ENCODE measurements at places on chromosomes 7 and 10.

GRCh38 chr7:21966271-21966670 lies 20.6 kb upstream of the CDCA7L start:
- DNase-seq: no peak

GRCh38 chr7:135716677-135717238 lies 11.2 kb downstream of the SLC13A4 start:
- peak; percentile 89 for DNase-seq

DNA sequence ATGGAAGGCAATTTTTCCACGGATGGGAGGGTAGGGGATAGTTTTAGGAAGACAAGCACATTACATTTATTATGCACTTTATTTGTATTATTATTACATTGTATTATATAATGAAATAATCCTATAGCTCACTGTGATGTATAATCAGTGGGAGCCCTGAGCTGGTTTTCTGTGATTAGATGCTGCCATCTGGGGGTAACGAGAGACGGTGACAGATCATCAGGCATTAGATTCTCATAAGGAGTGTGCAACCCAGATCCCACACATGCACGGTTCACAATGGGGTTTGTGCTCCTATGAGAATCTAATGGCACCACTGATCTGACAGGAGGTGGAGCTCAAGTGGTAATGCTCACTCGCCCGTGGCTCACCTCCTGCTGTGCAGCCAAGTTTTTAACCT lies 103.9 kb upstream of the STK17A start:
- peak; percentile 32 for DNase-seq

- DNase-seq: no peak
Observed at GRCh38 chr10:2885288-2886278, 181.8 kb upstream of the PFKP start.

DNA sequence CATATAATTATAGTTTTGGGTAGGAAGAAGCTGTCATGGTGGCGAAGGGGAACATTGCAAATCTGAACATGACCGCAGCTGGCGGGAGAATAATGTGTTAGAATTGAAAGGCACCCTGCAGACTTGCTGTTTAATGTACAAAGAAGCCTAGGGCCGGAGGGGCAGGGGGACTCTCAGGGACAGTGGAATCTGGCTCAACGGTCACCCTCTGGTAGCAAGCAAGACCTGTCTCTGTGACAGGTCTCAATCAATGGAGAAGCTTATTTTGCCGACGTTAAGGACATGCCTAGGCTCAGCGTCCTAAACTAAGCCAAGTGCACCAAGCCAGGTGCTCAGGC lies 177.3 kb downstream of the NSUN6 start:
- no peak for DNase-seq

DNA sequence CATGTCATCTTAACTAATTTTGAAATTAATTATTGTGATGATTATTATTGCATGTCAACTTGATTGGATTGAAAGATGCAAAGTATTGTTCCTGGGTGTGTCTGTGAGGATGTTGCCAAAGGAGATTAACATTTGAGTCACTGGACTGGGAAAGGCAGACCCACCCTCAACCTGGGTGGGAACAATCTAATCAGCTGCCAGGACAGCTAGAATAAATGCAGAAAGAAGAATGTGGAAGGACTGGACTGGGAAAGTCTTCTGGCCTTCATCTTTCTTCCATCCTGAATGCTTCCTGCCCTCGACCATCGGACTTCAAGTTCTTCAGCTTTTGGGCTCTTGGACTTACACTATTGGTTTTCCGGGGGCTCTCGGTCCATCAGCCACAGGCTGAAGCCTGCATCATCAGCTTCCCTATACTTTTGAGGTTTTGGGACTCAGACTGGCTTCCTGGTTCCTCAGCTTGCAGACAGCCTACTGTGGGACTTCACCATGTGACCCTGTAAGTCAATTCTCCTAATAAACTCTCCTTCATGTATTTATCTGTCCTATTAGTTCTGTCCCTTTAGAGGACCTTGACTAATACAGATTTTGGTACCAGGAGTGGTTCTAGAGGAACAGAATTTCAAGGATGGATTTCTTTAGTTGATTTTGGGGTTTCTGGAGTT lies 959.8 kb downstream of the ANKRD7 start:
- no peak for DNase-seq

- DNase-seq: peak; percentile 28
Observed at GRCh38 chr7:11714676-11715075, 117.3 kb downstream of the THSD7A start.

- peak; percentile 14 for DNase-seq
Observed at GRCh38 chr7:34675749-34676374, 17.8 kb downstream of the NPSR1 start.

DNA sequence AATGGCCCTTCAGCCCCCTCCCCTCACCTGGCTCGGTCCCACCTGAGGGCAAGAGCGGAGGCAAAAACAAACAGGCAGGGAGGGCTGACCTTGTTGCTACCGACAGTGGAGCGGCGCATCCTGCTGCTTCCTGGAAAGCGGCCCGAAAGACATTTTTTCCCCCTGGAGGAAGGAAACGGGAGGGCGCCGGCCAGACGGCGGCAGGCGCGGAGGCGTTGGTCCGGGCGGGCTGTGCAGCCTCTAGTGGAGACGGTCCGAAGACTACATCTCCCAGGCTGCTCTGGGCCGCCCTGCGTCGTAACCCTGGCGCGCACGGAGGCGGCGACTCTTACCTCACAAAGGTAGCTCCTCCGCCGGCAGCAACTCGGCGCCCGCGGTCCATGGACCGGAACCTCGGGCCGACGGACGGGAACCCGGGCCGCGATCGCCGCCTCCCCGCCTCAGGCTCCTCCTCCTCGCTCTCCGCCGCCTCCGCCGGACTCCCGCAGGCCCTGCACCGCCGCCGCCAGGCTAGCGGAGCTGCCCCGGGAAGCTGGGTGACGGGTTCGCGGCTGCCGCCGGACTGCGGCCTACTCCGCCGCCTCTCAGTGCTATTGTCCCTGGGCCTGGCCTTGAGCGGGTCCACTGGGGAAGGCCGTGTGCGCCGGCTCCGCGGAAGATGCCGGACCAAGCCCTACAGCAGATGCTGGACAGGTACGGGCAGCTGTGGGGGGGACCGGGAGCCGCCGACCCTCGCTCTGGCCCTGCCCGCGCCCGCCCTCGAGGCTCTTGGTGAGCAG lies at the start of the genes CPEB3 and MARCHF5:
Gene CPEB3, minus strand, starts transcription at position 242 of the 779 bp plus-strand sequence. CDS start 50,728 bp downstream, outside the sequence.
Gene MARCHF5, plus strand, starts transcription at position 331 of the 779 bp plus-strand sequence. Its CDS starts 328 bp downstream, at position 659.
- DNase-seq: peak; percentile 95

GRCh38 chr7:158482480-158482879 lies 105.1 kb downstream of the PTPRN2 start:
- no peak for DNase-seq

- no peak for DNase-seq
Observed at GRCh38 chr7:81407094-81407493, 362.8 kb downstream of the HGF start.

DNA sequence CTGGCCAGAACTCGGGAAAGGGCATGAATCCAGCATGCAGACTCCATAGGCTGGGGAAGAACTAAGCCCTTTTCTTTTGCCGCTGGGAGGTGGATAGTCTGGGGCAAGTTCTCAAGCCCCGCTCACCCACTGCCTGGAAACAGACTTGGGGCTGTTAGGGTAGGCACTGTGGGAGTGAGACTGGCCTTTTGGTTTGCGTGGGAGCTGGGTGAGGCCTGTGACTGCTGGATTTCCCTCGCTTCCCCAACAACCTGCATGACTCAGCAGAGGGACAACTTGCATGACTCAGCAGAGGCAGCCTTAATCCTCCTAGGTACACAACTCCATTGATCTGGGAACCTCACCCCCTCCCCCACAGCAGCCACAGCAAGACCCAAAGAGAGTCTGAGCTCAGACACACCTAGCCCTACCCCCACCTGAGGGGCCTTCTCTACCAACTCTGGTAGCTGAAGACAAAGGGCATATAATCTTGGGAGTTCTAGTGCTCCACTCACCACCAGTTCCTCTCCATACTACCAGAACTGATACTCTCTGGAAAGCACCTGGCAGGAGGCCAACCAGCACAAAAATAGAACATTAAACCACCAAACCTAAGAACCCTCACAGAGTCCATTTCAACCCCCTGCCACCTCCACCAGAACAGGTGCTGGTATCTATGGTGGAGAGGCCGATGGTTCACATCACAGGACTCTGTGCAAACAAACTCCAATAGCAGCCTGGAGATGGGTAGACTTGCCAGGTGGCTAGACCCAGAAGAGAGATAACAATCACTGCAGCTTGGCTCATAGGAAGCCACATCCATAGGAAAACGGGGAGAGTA lies 81.4 kb upstream of the LAMB4 start:
- peak; percentile 52 for DNase-seq

GRCh38 chr10:21505711-21506278 lies 19.7 kb downstream of the SKIDA1 start:
- DNase-seq: no peak

DNA sequence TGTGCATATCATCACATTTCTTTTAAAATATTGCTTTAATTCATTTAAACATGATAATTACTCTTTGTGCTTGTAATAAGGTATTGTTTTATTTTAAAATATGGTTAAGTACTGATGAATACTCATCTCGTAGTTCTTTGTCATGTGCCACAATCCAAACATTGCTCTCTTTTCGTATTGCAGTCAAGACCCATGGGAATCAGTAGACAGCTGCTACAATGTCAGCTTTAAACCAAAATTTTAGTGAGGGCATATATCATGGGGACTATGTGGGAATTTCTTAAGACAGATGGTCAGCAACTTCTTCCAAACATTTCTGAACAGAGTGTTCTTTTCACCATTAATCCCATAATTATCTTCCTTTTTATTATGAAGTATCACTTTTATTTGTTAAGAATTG lies 77.2 kb upstream of the FZD1 start:
- DNase-seq: no peak

DNA sequence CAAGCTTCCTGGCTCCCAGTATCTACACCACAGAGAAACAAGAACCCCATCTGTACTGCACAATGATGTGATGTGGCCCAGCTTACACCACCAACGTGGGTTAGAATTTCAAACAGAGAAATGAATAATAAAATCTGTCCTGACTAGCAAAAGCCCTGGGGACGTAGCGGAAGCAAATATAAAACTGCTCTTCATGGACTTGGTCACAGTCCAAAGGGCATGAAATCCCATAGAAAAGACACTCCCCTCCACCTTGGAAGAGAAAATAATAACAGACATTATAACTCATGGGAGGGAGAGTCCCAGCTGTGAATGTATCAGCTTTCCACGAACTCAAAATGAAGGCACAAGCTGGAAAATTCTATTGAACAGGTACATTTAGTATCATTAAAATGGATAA lies 205.3 kb upstream of the GALNT17 start:
- no peak for DNase-seq
